ENCODE measurements at places on chromosomes 12 and 14.

DNA sequence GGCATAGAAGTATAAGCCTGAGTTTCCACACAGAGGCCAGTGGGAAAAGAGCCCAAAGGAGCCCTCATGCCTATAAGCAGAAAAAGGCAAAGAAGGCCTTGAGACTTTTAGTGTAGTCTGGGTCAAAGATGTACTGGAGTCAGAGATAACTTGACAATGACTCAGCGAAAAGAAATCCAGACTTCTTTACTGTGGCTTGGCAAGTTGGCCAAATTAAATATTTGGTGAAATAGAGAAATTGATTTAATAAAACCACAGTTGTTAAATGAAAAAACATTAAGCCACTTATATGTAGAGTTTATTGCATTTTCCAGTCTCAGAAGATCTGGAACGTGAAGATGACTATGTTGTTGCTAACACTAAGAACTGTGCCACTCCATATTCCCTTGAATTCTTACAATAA is 105.1 kb downstream of the TMTC3 start:
- DNase-seq: no peak

GRCh38 chr14:36856095-36856878 is 194.6 kb downstream of the PAX9 start:
- no peak for DNase-seq

- DNase-seq: no peak
These were observed 77.2 kb upstream of the EGLN3 start for GRCh38 chr14:34027990-34028495.

DNA sequence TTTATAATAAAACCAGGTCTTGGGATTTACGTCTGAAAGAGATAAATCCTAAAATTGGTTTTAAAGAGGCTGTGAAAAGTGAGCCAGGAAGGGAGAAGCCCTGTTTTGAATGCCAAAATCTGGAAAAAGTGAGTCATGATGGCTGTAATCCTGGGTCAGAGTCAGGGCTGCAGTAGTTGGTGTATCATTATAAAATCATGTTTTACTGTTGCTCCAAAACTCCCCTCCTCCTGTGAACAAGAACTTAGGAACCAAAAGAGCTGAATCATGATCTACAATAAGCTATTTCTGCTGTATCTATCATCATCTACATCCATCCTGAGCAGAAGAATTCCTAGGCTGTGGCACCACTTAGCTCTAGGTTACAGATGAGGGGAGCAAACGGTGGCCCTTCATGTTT is 79.3 kb downstream of the LMO3 start:
- DNase-seq: no peak

- peak; percentile 4 for DNase-seq
These were observed 94.5 kb downstream of the CALM1 start for GRCh38 chr14:90491221-90491885.

GRCh38 chr12:12744546-12745305 is 27.6 kb downstream of the CDKN1B start:
- DNase-seq: no peak

GRCh38 chr14:60134702-60135101 is 30.5 kb downstream of the DHRS7 start:
- no peak for DNase-seq

DNA sequence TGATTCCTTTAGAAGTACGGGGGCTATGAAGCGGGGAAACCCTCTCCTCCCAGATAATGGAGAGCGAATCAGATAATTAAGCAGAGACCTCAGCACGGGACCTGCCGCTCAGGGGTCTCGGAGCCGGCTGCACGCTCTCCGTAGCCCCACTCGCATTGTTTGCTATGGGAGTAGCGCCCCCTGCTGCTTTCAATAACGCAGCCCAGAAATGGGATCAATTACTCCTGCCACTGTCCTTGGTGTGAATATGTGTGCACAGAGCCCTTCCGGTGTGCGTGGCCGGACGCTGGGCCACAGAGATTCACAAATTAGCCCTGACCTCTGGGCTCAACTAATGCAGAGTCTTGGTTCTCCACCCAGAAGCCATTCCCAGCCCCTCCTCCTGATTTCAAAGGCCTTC is 76.4 kb upstream of the TMEM132C start:
- DNase-seq: peak; percentile 10

GRCh38 chr12:4825011-4825858 is 84.5 kb upstream of the KCNA1 start:
- DNase-seq: no peak

GRCh38 chr12:111767362-111768158 is 827 bp downstream of the ALDH2 start:
- DNase-seq: no peak

- DNase-seq: no peak
These were observed 71.8 kb upstream of the OVCH1 start for GRCh38 chr12:29569132-29569757.

- no peak for DNase-seq
These were observed 12.7 kb downstream of the ERC1 start for GRCh38 chr12:1003600-1004271.

DNA sequence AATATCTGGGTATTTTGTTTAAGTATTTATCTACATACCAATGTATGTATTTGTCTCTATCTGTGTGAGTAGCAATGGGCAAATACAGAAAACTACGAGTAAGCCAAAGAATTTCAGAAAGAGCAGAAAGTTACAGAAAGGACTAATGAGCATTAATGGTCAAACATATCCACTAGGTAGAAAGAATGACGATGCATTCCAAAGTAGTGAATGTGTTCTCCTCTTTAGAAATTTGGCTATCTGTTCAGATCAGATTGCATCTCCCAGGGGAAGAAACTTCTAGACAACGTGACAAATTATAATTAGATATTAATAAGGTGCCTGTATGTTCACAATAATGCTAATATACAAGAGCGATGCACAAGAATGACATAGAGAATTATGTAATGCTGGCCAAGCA is 194.5 kb upstream of the GZMB start:
- no peak for DNase-seq

DNA sequence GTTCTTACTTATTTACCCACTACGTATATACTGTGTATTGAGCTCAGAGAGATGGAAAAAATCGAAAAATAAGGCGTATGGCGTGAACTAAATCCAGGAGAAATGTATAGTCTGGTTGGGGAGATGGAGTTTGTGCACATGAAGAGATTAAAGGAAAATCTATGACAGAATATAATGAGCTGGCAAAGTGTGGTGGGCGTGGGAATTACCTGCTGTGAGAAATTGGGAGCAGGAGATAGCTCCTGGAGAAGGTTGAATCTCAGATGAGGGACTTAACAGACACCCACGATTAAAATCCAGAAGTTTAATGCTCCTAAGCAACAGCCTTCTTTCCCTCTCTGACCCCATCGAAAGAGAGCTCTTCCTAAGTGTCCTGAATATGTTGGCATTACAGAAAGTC is 224.2 kb upstream of the FKBP4 start:
- DNase-seq: no peak

- no peak for DNase-seq
These were observed 781.5 kb upstream of the FBXO33 start for GRCh38 chr14:40213701-40214100.

GRCh38 chr12:124919521-124920352 is 5.3 kb upstream of the UBC start:
- DNase-seq: no peak

- no peak for DNase-seq
These were observed 491 bp upstream of the CLEC6A start for GRCh38 chr12:8455271-8455670.

DNA sequence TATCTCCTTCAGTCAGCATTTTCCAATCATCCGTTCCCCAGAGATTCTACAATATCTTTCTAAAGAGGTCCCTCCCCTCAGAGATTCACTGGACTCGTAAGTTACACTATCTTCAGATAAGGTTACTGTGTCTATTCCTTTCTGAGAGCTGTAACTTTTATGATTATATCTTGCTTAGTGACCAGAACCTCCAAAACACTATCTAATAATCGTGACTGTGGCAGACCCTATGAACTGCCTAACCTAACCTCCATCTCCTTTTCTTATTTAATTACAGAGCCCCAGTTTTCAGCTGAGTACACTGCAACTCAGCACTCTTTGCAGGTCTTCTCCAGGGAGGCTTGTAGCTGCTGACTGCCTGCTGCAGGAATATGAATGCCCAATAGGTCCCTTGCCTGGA is 38.5 kb upstream of the CHGA start:
- no peak for DNase-seq

GRCh38 chr14:105390849-105391500 is 7.4 kb upstream of the TEX22 start:
- no peak for DNase-seq

DNA sequence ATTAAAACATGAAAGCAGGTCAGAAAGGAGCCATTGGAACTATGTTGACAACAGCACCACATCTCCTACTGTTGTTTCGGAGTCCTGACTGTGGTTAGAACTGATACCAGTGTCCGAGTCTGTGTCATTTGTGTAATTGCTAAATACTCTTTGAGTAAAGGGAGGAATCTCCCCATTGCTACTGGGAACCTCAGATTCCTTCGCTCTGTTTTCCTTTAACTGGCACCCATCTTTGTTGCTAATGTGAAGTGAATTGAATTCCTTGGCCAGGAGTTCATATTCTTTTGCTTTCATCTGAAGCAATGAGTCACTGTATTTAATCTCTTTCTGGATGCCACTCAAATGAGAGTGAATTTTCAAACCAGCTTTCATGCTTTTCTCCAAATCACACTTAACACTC is 31.5 kb downstream of the RASSF9 start:
- DNase-seq: no peak

GRCh38 chr12:63915105-63915800 is 70.8 kb downstream of the SRGAP1 start:
- no peak for DNase-seq

GRCh38 chr12:49937639-49938300 is 12.8 kb upstream of the AQP2 start:
- DNase-seq: no peak

- peak; percentile 31 for DNase-seq
These were observed 21.1 kb downstream of the MOAP1 start for GRCh38 chr14:93163564-93163963.

DNA sequence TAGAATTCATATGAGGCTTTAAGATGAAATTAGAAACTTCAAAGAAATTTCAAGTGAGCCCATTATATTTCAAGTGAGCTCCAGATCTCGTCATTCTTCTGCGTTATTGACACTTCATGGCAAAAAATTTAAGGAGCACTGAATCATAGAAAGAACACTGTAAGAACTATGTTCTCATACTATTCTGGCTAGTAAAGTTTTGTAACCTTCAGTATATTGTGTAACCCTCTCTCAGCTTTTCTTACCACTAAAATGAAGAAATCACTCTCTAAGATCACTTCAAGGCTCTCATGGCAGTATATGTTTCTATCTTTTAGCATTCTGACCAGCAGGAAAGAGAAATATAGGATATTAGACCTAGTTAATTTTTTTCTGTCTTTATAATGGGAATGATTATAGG is 6.3 kb downstream of the GPHN start:
- DNase-seq: no peak

GRCh38 chr14:96055065-96055752 is 16.0 kb downstream of the C14orf132 start:
- DNase-seq: no peak

GRCh38 chr12:56122637-56123036 is 4.6 kb downstream of the ZC3H10 start:
- DNase-seq: no peak

DNA sequence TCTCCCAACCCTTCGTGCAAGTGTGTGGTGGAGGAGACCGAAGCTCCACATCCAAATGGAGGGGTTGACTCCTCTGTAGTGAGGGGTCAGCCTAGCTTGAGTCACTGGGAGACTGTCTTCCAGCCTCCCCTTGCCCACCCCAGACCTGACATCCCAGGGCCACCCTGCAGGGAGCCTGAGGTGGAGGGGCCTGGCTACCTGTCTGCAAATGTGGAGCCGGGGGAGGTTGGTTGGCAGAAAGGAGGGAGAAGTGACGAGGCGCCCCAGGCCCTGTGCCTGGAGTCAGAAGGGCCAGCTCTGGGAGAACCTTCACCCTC is 37.5 kb downstream of the NFKBIA start:
- no peak for DNase-seq

DNA sequence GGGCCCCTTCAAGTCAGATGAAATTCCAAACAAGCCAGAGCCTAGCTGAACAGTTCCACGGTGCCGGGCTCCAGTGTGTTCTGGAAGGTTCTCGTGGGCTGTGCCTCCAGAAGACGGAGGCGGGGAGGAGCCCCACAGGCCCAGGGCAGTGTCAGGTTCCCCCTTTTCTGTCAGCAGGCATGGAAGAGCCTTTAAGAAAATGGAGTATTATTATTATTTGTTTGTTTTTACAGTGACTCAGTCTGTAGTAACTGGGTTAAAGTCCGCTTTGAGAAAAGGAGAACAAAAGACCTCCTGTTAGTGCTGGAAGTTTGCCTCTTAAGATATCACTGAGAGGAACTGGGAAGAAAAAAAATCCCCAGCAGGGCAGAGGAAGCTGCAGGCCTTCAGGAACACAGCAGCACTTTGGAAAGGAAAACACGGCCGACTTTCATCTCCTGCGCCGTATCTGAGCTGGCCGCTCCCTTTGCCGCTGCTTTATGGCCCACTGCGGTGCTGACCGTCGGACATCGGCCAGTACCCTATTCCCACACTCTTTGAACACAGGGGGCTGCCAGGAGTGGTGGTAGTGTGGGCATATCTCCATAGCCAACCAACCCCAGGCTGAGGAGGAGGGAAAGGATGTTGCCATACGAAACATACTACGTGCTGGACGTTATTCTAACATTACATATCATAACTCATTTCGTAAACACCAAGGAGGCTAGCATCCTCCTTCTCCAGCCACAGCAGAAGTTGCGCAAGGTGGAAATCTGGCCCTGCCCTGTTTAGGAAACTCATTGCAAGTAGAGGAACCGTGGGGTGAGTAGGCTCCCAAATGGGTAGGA is 194.0 kb downstream of the ZFP36L1 start:
- no peak for DNase-seq

- DNase-seq: no peak
These were observed 89.7 kb downstream of the PPP2R5E start for GRCh38 chr14:63453443-63453936.

- no peak for DNase-seq
These were observed 166.9 kb upstream of the DIO3 start for GRCh38 chr14:101394374-101394773.

- no peak for DNase-seq
These were observed 990.1 kb downstream of the TMTC2 start for GRCh38 chr12:83676781-83677295.

GRCh38 chr14:58055497-58056010 is 96.5 kb downstream of the ARMH4 start:
- no peak for DNase-seq

- DNase-seq: no peak
These were observed 5.3 kb upstream of the BEGAIN start for GRCh38 chr14:100592461-100592891.

GRCh38 chr12:69130064-69130463 is 109.3 kb upstream of the CPSF6 start:
- no peak for DNase-seq

- no peak for DNase-seq
These were observed 9.6 kb downstream of the KCNJ8 start for GRCh38 chr12:21764950-21765349.

DNA sequence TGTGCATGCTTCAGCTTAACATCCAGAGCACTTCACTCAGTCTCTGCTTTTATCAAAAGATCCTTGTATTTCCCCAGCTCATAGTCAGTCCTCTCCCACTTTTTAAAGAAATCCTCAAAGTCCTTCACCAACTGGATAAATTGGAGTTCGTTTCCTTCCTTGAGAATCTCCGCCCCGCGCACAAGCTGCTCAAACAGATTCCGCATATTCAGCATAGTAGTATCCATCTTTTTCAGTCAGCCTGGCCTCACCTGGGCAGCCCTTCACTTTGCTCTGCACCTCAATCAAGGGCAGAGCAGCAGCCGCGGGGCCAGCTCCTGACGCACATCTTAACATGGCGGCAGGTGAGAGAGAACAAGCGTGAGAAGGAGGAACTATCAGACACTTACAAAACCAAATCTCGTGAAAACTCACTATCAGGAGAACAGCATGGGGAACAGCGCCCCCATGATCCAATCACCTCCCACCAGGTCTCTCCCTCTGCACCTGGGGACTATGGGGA is 14.3 kb upstream of the DBX2 start:
- no peak for DNase-seq

All from GM13976 (cell line).